Activated CD8-positive, alpha-beta memory T cell treated with anti-CD3 and anti-CD28 coated beads for 1 hour (primary cell): ENCODE measurements at places on chromosomes 13 and 19.

DNA sequence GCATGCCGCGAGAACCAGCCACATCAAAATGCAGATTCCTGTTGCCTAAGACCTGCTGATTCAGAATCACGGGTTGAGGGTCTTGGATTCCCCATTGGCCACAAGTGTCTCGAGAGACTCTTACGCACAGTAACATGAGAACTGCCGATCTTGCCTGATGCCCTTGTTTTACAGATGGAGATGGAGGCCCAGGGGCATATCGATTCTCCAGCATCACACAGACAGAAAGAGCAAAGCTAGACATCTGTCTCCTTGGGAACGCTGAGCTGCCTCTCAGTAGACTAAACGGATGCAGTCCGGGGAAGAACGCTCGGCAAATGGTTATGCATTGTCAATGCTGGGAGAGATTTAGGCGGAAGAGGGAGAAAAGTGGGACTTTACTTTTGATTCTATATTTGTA lies 5.4 kb downstream of the NLRP12 start:
- DNase-seq, result no peak

DNA sequence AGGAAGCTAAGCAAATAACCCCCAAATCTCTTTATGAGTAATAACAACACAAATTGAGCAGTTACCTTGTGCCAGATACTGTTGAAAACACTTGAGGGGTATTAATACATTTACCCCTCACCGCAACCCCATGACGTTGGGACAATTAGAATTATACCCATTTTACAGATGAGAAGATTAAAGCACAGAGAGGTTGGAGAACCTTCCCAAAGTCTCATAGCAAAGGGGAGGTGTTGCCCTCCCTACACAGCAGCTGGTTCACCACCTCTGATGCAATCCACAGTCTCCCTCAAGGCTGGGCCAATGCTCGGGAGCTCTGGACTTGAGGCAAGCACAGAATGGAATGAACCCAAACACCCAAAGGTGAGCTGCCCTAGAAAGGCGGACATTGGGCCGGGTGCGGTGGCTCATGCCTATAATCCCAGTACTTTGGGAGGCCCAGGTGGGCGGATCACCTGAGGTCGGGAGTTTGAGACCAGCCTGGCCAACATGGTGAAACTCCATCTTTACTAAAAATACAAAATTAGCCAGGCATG lies 3.9 kb upstream of the CCNE1 start:
- no peak for DNase-seq

DNA sequence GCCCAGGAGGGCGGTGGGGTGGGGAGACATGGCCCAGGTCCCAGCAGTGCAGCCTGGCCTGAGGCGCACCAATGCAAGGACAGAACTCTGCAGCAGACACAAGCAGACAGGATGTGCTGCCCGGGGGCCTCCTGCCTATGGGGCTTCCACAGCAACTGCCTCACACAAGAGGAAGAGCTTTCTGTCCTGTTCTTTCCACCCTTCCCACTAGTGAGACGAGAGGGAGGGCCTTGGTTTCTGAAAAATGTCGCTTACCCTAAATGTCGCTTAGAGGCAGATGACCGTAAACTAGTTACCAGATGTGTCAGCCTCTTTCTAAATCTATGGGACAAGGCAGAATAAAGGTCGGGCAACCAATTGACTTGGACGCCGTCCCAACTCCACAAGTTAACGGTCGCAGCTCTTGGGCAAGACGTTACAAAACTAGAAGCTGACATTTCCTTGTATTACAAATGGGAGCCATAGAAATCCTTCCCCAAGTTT lies at the start of gene LAIR1:
Gene LAIR1 (minus strand): TSS at position 157 of the 483 bp plus-strand sequence. CDS start 127 bp downstream, at position 30.
- DNase-seq, result peak; percentile 22

GRCh38 chr19:5479958-5480357 lies 24.7 kb downstream of the ZNRF4 start:
- no peak for DNase-seq

- peak; percentile 33 for DNase-seq
Measured at GRCh38 chr19:5804516-5805461, at the start of gene NRTN. Gene NRTN, plus strand, starts transcription at chr19:5805067. Its CDS starts 19,099 bp downstream, at chr19:5824166.

- no peak for DNase-seq
Measured at GRCh38 chr13:69641773-69642172, 465.9 kb upstream of the ATXN8OS start.

DNA sequence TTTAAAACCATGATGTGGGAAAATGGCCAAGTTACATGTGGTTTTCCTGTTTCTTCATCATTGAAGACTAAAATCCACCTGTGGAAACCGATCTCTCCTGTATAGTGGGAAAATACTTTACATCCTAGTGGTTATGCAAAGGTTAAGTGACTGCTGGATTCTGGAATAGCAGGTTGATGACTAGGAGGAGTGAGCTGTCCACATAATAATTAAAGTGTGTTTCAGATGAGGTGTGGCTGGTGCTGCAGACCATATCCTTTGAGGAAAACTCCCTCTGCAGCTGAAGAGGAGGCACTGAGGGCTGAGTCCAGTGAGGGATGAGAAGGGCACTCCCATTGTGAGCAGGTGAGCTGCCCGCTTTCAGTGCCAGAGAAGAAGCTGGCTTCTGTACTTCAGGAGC lies 43.2 kb downstream of the DCLK1 start:
- no peak for DNase-seq

GRCh38 chr13:27534108-27534980 lies 84.0 kb upstream of the MTIF3 start:
- DNase-seq, result no peak

DNA sequence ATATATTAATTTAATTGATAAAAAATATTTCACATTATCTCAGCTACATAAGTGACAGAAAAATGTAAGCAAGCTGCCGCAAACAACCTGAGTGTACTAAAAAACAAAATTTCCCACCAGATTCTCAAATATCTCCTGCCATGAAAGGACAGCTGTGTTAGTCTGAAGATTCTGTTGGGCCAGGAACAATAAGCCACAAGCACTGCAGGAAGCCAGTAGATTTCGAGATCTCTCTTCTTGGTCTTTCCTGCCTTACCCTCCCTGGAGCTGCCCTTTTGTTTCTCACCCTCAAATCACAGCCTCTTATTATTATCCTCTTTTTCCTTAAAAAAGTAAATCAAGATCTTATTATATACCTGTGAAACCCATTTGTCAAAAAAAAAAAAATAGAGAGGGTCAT lies 165.6 kb downstream of the EFNB2 start:
- DNase-seq, result no peak

GRCh38 chr13:110328573-110328972 lies 21.5 kb downstream of the COL4A2 start:
- no peak for DNase-seq

GRCh38 chr19:33413868-33414666 lies 40.6 kb downstream of the CEBPG start:
- DNase-seq, result no peak

DNA sequence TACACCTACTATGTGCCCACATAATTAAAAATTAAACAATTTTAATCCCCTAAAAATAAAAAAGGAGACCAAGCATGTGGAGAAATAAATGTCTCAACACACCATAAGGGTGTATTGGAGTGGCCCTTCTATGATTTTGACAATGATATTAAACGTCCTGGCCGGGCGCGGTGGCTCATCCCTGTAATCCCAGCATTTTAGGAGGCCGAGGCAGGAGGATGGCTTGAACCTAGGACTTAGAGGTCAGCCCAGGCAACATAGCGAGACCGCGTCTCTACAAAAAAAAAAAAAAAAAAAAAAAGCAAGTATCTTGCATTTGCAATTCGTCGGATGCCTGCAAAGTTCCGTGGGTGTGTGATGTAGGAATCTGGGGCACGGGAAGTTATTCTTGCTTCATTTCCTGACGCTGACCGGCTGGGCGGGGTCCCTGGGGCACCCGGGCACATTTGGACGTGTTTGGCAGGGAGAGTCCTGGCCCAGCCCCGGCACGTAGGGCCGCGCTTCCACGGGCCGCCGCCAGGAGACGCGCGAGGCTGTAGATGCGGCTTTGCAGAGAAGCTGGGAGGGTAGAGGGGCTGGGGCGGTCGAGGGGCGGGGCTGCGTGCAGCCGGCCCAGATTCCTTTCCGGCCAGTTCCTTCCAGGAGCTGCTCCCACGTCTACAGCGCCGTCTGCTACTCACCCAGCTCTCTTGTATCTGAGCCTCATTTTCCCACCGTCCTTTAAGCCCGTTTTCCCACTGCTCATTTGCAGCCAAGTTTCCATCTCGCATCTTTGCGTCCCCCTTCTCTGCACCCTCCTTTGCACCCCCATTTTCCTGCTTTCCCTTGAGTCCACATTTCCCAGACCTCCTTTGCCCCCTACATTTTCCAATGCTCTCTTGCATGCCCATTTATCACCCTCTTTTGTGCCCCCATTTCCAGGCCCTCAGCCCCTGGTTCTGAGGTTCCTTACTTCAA lies 2.2 kb upstream of the TSPAN16 start:
- peak; percentile 65 for DNase-seq

DNA sequence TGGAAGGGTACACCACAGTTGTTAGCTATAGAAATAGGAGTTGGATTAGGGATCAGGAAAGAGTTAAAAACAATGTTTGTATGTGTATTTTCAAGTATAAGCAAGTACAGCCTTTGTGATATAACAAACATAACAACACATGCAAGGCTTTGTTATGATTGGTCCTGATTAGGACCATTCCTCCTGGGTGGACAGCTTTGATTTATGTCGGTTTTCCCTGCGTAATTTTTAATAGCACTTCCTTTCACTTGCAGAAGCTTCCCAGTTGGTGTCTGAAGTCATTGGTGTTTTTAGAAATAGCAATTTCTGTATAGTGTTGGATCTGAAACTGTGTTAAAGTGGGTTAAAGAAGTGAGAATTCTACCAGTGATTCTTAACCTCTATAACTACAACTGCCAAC lies 10.0 kb downstream of the FNDC3A start:
- DNase-seq, result no peak

GRCh38 chr13:79492918-79493594 lies 12.1 kb downstream of the NDFIP2 start:
- no peak for DNase-seq

DNA sequence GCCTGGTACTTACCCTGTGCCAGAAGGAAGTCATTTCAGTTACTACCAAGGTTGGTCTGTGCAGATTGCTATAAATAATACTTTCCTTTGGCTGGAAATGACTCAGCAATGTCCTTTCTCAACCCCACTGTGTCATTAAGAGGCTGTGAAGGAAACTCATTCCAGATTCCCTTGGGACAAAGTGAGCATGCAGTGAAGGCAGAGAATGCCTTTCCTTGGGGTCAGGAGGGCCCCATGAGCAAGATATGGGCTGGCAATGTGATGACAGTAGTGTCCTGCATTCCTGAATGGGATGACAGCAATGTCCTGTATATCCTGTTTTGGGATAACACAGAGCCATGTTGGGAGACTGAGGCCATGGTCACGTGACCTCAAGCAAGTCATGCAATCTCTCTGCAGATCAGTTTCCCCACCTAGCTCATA lies 213.1 kb upstream of the TMTC4 start:
- DNase-seq, result no peak

DNA sequence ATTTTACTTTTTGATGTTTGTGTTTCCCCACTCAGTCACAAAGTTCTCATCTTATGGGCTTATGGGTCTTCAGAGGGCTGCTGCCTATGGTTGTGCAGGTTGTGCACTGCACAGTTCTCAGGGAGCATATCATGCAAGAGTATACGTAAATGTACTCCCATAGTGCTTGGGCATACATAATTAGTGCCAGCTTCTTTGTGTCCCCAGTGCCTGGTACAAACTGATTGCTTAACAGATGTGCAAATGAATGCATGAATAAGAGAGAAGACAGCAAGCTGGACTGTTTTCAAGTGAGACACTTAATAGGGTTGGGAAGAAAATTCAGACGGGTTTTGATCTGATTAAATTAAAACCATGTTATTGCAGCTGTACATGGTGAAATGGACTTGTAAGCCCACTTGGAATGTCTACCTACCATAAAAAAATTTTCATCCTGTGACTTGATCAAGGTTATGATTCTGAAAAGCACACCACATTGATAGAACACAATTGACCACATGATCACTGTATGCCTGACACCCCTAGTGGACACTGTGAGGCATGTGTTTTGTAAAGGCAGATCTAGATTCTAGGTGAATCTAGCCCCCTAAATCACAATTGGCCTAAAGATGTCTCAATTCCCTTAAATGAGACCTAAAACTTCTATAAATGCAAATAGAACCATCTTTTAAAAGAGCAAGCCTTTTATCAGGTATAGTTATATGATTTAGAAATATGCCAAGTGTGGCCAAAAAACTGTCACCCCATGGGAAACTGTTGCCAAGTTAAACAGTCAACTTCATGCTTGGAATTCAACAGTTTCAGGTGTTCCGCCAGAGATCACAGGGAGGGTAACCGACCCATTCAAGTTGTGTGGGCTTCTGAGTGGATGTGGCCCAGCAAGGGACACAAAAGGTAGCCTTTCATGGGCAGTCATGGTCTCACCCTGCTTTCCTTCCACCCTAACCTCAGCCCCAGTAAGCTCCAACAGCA lies 27.9 kb downstream of the FAM124A start:
- DNase-seq, result no peak

DNA sequence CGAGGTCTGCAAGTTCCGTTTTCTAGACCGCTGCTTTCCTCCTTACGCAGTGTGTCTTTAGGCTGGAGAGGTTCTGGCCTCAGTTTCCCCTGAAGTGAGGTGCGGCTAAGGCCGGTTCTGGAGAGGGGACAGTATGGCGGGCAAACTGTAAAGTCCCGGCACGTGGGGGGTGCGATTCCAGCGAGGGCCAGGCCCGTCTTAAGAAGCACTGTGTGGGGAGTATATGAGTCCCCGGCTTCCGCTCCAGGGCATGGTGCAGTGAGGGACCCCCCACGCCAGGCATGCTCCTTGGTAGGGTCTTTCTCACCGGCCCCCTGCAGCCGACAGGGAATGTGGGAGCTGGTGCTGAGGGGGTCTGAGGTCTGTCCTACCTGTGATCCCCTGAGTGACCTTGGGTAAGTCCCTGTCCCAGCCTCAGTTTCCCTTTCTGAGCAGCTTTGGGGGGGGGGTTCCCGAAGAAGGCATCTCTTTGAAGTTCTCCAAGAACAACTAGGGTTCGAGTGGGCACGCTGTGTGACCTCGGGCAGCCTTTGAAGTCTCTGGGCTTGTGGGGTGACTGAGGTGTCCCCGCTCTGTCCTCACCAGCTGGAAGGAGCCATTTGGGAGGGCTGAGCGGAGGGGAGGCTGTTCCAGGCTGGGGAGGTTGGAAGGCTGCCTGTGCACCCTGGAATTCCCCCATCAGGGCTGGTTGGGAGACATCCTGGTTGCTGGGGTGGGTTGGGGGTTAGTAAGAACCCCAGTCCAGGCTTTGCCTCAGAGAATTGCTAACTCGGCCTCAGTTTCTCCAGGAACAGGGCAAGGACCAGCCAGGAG lies 1.5 kb downstream of the NFIC start:
- no peak for DNase-seq

DNA sequence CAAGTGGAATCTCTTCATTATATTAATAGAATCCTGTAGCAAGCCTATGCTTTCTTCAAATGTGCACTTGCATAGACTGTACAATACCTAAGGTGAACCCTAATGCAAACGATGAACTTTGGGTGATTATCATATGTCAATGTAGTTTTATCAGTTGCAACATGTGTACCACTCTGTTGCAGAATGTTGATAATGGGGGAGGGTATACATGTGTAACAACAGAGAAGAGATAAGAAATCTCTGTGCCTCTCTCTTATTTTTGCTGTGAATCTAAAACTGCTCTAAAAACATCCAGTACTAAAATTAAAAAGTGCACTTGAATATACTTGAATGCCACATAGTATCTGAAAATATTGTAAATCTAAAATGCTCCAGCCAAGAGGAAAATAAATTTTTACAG lies 820.8 kb upstream of the MIR17HG start:
- DNase-seq, result no peak
